ENCODE measurements at places on chromosomes 12 and 14.

DNA sequence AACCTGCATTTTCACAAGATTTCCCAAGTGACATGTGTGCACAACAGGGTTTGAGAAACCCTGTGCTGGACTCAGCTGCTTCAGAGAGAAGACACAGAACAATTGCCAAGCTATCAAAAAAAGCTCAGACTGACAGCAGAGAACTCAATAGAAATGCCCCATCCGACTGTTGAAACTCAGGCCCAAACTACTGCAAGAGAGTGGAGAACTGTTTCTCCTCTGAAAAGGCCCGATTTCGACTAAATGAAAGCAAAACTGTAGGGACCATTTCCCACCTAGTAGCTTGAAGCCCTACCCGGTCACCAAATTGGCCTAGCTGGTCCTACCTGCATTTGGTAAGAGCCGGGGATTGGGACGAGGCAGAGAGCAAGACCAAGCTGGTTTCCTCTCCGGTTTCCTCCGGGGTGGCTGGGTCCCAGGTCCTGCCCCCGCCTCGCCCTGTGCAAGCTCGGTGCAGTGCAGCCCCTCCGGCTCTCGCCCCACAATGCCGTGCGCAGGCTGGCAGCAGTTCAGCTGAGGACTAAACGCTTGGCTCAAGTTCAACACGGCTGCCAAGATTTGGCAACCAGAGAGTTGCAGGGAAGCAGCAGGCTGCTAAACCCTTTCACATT lies 1180.6 kb downstream of the VRK1 start:
- no peak for DNase-seq

- no peak for DNase-seq
Observed at GRCh38 chr12:100068305-100068704, 74.4 kb downstream of the BLTP3B start.

DNA sequence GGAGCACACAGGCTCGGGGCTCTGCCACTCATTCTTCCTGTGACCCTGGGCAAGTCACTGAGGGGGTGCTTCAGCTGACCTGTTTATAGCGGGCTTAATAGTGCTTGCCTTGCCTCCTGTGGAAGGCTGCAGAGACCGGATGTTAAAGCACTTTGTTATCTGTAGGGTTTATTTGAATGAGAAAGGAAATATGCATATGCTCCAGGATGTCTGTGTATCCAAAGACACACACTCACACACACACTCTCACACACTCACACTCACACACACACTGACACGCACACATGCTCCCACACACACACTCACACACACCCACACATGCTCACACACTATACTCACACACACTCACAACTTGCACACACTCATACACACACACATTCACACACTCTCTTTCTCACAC lies 56.1 kb upstream of the DDX11 start:
- no peak for DNase-seq

DNA sequence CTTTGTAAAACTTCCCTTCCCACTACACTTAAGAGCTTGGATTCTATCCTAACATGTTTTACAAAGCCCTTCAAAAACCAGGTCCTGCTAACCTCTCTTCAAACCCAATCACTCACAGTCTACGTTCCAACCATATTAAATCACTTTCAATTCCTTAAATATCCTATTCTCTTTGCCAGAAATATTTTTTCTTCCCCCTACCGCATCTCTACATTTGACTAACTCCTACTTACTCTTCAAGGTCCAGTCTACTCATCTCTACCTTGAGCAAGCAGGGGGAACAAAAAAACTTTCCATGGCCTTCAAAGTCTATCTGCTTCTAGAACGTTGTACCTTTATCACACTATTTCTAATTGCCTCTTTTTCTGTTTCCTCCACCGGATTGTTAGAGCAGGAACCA lies 6.1 kb downstream of the ERGIC2 start:
- no peak for DNase-seq

- DNase-seq, result no peak
Observed at GRCh38 chr14:33959692-33960151, 8.8 kb upstream of the EGLN3 start.

GRCh38 chr12:69985656-69986055 lies 160.6 kb downstream of the MYRFL start:
- DNase-seq, result no peak

DNA sequence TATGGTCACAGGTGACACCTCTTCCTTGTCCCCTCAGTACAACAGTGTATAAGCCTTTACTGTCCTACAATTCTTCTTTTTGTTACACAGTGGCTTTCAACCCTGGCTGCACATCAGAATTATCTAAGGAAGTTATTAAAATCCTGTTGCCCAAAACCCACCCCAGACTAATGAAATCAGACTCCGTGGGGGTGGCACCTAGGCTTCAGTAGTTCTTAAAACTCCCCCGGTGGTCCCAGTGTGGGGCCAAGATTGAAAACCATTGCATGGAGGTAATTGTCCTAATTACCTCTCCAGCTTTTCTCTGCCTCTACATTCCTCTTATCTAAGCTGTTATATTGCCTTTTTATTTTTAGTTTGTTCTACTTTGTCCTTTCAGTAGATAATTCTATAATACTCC lies 172.8 kb downstream of the DAD1 start:
- DNase-seq, result no peak

DNA sequence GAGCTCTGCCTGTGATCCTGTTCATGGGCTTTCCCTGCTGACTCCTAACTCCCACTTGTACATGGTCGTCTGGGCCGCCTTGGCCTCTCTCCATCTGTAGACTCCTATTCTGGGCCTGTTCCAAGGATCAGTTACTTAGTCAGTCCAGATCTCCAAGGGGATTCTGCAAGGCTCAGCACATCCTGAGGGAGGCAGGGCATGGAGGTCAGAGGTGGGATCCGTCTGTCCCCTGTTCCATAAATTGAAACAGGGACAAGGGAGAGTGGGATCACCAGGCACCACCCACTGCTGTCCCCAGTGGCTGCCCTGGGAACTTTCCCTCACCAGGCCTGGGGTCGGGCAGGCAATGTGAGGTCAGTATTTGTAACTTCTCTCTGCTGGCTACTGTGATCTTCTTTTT lies 43.5 kb downstream of the KCTD10 start:
- no peak for DNase-seq
